ENCODE measurements at places on chromosomes 7 and 10. TPM values are rescaled to one million over a fixed set of nuclear protein-coding genes. Genes with fewer than 3 reads are reported as not detected.

GRCh38 chr7:16667355-16667754, 21.4 kb downstream of the BZW2 start:
- no peak for DNase-seq

GRCh38 chr7:102317231-102318059, 30.8 kb downstream of the SH2B2 start:
- DNase-seq, result no peak

DNA sequence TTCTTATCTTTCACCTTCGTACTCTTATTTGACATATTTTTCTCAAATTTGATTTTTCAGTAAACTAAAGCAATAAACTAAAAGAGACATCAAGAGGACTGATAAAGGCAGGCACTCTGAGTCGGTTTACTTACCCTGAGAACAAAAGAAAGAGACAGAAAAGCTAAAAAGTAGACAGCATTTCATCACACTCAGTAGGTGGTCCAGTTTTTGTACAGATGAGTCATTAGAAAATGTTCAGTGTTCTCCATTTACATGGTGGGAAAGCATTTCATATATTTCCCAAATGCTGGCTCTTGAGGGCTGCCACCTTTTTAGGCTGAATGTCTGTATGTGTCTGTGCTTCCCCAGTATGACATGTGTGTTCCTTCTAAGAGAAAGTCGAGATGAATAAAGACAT, 52.7 kb downstream of the NHLRC2 start:
- DNase-seq, result no peak

Gene C10orf67
- polyA plus RNA-seq, result not detected

Gene CPA2
- polyA plus RNA-seq, result not detected
